PC-3 (cell line): ENCODE measurements at places on chromosomes 6 and 20. TPM values are rescaled to one million over a fixed set of nuclear protein-coding genes. Genes with fewer than 3 reads are reported as not detected.

Gene SPEF1
- 2.0 and 2.6 TPM in 2 replicates for total RNA-seq

Gene GABRR2
- total RNA-seq: 0.23 and 0.36 TPM in 2 replicates

Gene DEFB118
- total RNA-seq: not detected in 2 replicates

Gene CAGE1
- total RNA-seq: 0.29 TPM in 1 of 2 replicates, not detected in the other

Gene SEMG1
- total RNA-seq: not detected in 2 replicates

Gene ADTRP
- total RNA-seq: 2.0 TPM in 1 of 2 replicates, not detected in the other

Gene GPR31
- total RNA-seq: not detected in 2 replicates

GRCh38 chr6:11462742-11463397 is 74.7 kb upstream of the TMEM170B start:
- no peak for DNase-seq
- H3K27me3 ChIP-seq: no peaks in the 10 kb centered on the region
- no peak overlapping the region for H3K27ac ChIP-seq
- H3K4me3 ChIP-seq: no peak overlapping the region

DNA sequence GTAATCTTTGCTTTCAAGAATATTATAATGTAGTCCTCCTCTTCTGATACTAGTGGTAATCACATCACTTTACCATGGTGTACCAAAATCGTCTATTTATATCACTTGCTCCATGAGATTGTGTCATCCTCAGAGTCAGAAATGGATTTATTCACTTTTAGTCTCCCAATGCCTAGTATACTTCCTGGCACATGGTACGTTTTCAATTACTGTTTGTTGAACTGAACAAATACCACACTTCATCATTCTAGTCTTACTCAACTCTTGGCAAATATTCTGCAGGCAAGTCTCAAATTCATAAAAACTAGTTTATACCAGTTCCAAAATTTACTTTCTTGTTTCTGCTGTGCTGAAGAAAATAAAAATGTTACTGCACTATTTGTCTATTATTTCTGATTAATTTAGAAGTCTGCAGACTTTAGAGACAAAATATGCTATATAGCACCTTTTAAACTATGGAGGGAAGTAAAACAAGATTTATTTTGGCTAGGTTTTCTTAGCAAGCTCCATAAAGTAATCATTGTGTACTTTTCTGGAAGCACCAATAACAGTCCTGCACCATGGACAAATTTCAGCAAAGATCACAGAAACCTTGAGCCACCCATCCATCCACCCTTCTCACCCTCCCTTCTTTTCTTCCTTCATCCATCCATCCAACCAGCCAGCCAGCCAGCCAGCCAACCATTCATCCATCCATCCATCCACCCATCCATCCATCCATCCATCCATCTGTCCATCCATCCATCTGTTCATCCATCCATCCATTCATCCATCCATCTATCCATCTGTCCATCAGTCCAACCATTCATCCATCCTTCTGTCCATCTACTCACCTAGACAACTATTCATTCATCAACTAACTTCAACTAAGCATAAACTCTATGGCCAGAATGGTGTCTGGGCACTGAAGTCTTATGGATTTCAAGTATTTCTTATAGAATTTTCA is 102.1 kb upstream of the STMND1 start:
- peak overlapping the region; percentile 67 for H3K27ac ChIP-seq
- DNase-seq: peak; percentile 90
- no peaks in the 10 kb centered on the region for H3K36me3 ChIP-seq
- peaks cover 34% of the 10 kb centered on the region for H3K4me1 ChIP-seq
- no peaks in the 10 kb centered on the region for H3K27me3 ChIP-seq
- H3K4me3 ChIP-seq: no peak overlapping the region

GRCh38 chr6:143531720-143532499 is 20.4 kb upstream of the FUCA2 start:
- no peak overlapping the region for H3K27ac ChIP-seq
- no peaks in the 10 kb centered on the region for H3K36me3 ChIP-seq
- no peak for DNase-seq
- H3K4me3 ChIP-seq: no peak overlapping the region
- 0 out of 2 replicates have a peak, but pooled peaks cover 7% of the 10 kb centered on the region for H3K4me1 ChIP-seq
- H3K27me3 ChIP-seq: no peaks in the 10 kb centered on the region

DNA sequence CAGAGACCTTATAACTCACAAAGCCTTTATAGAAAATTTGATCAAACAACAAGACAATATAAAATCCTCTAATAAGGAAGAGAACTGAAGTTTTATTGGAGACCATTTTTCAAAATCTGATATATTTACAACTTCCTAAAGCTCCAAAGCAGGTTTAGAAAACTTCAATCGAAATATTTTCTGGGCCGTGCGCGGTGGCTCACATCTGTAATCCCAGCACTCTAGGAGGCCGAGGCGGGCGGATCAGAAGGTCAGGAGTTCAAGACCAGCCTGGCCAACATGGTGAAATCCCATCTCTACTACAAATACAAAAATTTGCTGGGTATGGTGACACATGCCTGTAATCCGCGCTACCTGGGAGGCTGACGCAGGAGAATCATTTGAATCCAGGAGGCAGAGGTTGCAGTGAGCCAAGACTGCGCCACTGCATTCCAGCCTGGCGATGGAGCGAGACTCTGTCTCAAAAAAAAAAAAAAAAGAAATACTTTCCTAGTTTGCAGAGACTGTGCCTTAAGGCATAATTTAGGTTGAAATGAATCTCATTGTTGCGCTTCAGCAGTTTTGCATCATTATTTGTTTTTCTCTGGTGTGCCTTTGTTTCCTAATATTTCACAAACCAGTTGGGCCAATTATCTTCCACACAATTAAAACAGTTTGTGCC is 60.6 kb upstream of the ASIP start:
- H3K4me3 ChIP-seq: no peak overlapping the region
- peaks cover 19% of the 10 kb centered on the region for H3K27me3 ChIP-seq
- DNase-seq: peak; percentile 40
- H3K4me1 ChIP-seq: no peaks in the 10 kb centered on the region
- H3K36me3 ChIP-seq: no peaks in the 10 kb centered on the region

DNA sequence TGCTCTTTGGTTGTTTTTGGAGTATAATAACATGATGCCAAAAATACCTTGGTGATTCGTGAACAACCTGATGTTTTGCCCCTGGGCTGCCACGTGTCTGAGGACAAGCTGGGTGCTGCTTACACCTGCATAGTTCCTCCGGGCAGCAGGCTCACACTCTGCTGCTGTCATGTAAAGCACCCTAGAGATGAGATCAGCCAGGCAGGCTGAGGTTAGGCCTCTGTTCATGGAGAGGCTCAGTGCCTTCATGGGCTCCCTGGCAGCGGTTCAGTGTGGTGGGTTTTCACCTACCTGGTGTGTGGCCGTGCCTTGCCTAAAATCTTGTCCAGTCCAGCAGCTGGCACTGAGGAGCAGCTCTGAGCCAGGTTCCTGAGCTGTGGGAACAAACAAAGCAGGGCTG is 60.1 kb upstream of the TAGAP start:
- H3K4me1 ChIP-seq: no peaks in the 10 kb centered on the region
- H3K36me3 ChIP-seq: no peaks in the 10 kb centered on the region
- no peaks in the 10 kb centered on the region for H3K27me3 ChIP-seq
